ENCODE measurements at places on chromosomes 7 and 10.

DNA sequence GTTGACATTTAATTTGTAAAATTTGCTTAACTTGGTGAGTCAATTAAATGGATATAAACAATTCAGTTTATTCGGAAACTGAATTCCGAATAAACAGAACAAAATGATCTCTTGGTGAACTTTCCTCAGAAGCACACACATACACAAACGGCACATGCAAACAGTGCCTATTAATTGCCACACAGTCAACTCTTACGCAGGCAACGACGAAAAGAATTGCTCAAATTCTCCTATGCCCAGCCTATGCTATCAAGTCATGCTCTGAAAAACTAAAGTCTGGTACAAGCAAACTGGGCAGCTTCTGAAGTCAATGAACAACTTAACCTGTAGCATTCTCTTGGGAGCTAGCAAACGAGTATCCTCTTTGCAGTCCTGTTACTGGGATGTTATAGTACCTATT lies 38.8 kb upstream of the ASL start:
- no peak for DNase-seq

DNA sequence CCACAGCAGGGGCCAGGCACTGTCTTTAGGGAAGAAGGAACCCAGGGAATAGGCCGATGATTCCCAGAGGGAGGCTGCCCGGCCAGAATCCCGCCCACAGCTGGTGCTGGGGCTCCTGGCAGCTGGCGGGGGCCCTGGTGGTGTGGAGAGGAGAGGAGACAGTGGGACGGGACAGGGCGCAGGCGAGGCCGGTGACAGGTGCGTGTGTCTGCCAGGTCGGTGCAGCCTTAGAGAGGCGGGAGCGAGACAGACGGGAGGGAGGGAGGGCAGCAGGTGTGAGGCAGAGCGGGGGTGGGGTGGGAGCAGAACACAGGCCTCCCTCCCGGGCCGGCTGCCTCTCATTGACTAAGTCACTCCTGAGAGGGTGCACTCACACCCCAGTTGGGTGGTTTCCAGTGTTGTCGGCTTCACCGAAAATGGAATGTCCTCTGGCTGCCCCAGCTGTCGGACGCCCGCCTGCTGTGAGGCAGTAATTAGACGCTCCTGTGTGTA lies 55.2 kb downstream of the ELFN1 start:
- no peak for DNase-seq

GRCh38 chr7:135445690-135446089 lies 64.2 kb downstream of the CNOT4 start:
- DNase-seq: no peak

GRCh38 chr10:86715156-86715795 lies 41.1 kb upstream of the BMPR1A start:
- no peak for DNase-seq

- DNase-seq: no peak
Measured at GRCh38 chr10:77034795-77035194, 602.8 kb downstream of the KCNMA1 start.

DNA sequence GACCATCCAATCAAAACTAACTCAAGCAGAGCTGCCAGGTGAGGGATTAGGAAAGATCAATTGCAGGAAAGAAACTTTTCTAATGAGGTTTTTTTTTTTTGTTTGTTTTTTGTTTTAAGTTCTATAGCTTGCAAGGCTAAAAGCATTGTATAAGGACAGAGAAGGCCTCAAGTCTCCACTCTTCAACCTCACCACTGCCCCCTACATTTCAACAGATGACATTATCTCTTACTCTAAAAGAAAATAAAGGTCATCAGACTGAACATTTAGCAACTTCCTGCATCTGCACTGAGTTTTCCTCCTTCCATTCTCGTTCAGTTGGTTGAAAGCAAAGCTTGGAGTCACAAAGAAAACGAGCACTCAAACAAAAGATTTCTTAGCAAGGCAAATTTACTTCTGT lies 45.2 kb upstream of the EXOC4 start:
- DNase-seq: no peak

GRCh38 chr7:132435016-132435990 lies 141.0 kb downstream of the PLXNA4 start:
- DNase-seq: no peak

DNA sequence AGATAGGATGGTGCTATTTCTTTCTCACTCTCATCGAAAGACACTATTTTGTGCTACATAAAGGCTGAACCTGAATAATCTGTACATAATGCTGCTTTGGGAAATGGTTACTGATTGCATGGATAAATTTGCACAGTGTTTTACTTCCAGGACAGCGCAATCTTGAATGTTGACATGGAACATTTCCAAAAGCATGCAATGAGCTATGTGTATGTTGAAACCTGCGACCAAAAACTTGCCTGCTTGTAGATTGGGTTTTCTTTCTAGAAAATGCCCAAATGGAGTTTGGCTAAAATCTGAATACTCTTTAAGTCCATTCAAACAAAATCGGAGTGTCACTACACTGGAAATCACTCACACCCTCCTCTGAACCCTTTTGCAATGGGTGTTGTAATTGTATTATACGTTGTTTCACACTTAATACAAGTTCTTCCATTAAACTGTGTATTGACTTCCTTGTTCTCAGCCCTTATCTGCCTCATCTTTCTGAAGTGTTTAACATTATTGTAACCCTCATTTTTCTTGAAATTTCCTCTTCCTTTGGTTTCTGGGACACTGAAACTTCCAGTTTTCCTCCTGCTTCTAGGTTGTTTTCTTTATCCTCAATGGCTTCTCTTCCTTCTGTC lies 73.7 kb upstream of the CAPZA2 start:
- DNase-seq: no peak

GRCh38 chr10:12716042-12716441 lies 285.5 kb downstream of the CCDC3 start:
- DNase-seq: no peak

GRCh38 chr10:117553815-117554172 lies 11.2 kb downstream of the EMX2 start:
- no peak for DNase-seq

GRCh38 chr7:94941844-94942632 lies 34.6 kb downstream of the PPP1R9A start:
- DNase-seq: no peak

DNA sequence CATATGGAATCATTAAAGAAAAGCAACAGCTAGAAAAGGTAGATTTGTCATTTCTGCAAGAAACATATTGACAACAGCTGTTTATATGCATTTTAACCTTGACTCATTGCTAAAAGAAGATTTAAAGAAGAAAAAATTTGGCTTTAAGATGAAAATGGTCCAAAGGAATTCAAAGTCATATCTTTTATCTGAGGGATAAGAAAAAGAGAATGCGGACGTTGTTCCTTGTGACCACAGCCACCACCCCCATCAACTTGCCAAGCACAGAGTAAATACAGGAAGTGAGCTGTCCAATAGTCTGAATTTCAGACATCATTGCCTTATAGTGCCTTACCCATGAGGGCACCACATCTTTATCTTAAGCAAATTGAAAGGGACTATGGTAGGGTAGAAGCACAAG lies 7.3 kb upstream of the CRPPA start:
- no peak for DNase-seq

DNA sequence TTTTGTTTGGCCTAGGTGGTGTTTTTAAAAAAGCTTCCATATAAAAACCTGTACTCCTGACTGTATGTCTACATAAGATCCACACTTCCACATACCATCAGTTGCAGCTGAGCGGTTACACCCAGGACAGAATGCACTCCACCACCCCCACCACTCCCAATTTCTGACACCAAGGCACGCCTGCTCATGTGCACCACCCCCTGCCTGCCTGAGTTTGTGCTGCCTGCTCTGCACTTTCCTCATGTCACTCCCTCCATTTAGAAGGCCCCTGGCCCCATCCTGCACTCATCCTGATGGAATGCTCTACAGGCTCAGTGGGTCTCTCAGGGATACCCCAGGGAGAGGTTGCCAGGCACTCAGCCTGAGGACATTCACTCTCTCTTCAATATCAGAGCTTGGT lies 6.5 kb downstream of the VPS41 start:
- DNase-seq: no peak

All from putamen (tissue), 1 donor.